ENCODE measurements at places on chromosomes 1 and 21. TPM values are rescaled to one million over a fixed set of nuclear protein-coding genes. Genes with fewer than 3 reads are reported as not detected.

Gene ENAH
- 70.0 TPM for total RNA-seq

Gene S100A3
- total RNA-seq = 22.0 TPM

Gene LMX1A
- total RNA-seq = under 0.01 TPM

Gene ROR1
- 41.2 TPM for total RNA-seq

Gene SH2D1B
- total RNA-seq = under 0.01 TPM

Gene DENND2D
- total RNA-seq = 2.3 TPM

Gene ELF3
- not detected for total RNA-seq

Gene TFF3
- total RNA-seq = 0.37 TPM

Gene PDZK1IP1
- total RNA-seq = not detected

Gene AIM2
- total RNA-seq = 1.8 TPM

Gene CYP4Z1
- total RNA-seq = not detected

Gene NPL
- total RNA-seq = 5.1 TPM

Gene WNT3A
- not detected for total RNA-seq

Gene TFF1
- total RNA-seq = not detected

Gene SNAP47
- total RNA-seq = 39.5 TPM

Gene OR2L13
- total RNA-seq = not detected

Gene TCHHL1
- total RNA-seq = not detected

Gene CXADR
- total RNA-seq = 0.59 TPM

Gene S100A1
- not detected for total RNA-seq

Gene LRRC38
- total RNA-seq = not detected

Gene RLF
- total RNA-seq = 23.5 TPM

Gene KCNH1
- total RNA-seq = not detected

Gene CELA2B
- not detected for total RNA-seq

Gene IFI44L
- 15.2 TPM for total RNA-seq

Gene DMRTA2
- total RNA-seq = not detected

Gene ADGRB2
- 4.7 TPM for total RNA-seq

Gene TINAGL1
- total RNA-seq = 0.39 TPM

Gene CLCA1
- total RNA-seq = not detected

Gene PLPPR4
- under 0.01 TPM for total RNA-seq

Gene WDR47
- 11.8 TPM for total RNA-seq

Gene SYPL2
- total RNA-seq = 5.5 TPM

Gene PRKCZ
- total RNA-seq = 1.8 TPM
